Omental fat pad (tissue), 4 donors: ENCODE measurements at places on chromosomes 1 and 21.

- DNase-seq, result no peak
Observed at GRCh38 chr1:1958071-1958541, 39.0 kb upstream of the TMEM52 start.

- no peak for DNase-seq
Observed at GRCh38 chr1:228512781-228513198, 25.6 kb downstream of the RNF187 start.

DNA sequence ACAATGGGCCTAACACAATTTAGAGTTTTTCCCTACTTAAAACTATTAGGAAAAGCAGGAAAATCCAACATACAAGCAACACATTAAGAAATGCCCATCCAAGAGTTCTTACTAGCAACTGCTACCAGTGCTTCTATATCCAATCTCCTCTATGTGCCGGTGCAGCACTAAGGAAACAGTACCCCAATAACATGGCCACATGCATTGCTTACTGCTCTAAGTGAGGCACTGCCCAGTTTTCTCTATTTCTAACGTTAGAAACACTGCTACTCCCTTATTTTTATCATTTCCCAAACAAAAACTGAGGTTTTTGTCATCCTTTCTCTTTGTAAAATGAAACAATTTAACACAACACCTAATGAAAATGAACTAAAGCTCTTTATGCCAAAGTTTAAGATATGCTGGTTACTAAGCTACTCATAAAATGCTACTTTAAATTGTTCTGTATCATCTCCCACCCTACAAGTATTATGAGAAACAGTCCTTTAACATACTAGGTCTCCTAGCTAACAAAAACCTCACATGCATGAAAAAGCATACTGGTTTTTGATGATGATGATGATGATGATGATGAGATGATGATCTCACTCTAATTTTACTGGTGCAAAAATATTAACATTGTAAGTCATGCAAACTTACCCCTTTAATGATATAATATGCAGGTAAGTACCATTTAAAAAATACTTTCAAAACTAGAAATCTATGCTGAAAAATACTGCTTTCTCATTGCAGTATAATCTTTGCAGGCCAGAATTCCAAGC, 90.7 kb upstream of the TTC39A start:
- DNase-seq, result no peak

GRCh38 chr1:231274119-231274825, 33.3 kb downstream of the GNPAT start:
- DNase-seq, result no peak

- DNase-seq, result no peak
Observed at GRCh38 chr1:155236451-155236850, 18.8 kb downstream of the ENTREP3 start.

GRCh38 chr1:53672785-53673184, 66.2 kb downstream of the GLIS1 start:
- DNase-seq, result no peak
